ENCODE measurements at places on chromosomes 6 and 20.

DNA sequence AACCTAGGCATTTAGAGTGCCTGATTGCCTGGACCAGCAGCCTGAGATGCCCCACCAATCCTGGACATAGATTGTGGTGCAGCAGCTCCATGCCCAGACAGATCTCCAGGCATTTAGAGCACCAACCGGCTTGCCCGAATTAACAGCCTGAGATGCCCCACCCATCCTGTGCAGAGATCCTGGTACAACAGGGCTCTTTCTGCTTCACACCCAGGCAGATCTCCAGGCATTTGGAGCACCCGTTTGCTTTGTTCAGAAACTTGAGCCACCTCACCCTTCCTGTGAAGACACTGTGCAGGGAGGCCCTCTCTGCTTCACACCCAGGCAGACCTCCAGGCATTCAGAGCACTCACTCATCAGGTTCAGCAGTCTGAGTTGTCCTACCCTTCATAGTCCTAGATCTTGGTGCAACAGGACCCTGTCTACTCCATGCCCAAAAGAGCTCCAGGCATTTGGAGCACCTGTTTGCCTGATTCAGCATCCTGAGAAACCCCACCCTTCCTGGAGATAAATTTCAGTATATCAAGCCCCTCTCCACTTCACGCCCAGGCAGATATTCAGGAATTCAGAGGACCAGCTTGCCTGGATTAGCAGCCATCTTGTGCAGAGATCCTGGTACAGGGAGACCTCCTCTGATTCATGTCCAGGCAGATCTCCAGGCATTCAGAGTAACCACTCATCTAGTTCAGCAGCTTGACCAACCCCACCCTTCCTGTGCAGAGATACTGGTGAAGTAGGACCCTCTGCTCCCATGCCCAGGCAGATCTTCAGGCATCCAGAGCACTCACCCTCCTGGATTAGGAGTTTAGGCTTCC is 189.2 kb upstream of the FERMT1 start:
- DNase-seq: no peak

DNA sequence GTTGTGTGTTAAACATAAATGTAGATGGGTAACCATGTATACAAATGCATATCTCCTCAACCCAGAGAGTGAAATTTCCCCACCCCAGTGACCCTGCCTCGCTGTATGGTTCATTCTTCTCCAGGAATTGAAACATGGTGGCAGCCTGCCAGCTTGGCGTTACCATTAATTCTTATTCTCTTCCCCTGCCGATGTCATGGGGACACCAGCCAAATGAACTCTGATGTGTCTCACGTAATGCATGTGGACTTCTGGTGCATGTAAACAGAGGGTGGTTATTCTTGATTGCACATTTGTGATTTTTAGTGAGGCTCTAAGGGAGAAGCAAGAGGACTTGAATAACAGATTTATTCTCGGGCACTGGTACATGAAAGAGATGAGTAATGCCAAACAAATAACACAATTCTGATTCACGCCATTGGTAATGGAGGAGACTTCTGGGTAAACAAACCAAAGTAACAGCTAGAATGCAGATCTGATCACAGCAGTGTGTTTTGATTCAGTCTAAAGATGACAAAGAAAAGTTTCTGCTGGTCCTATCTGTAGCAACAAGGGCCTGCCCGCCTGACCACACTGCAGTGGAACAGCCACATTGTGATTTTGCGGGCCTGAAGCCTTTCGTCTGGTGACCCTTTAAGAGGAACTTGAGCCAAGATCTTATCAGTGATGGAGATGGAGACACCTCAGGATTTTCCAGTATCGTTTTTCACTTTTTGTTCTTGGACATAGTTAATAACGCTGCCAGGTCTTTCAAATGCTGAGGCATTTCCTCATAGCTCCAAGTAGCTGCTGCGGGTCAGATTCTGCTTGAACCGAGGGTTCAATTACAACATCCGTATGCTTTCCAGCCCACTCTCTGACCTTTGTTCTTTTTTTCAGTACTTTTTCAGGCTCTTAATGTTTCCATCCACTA is 171.8 kb upstream of the AKAP12 start:
- no peak for DNase-seq

GRCh38 chr20:35085477-35086225 is 7.0 kb downstream of the TRPC4AP start:
- DNase-seq: no peak

GRCh38 chr6:119073307-119074051 is 5.0 kb downstream of the FAM184A start:
- no peak for DNase-seq

DNA sequence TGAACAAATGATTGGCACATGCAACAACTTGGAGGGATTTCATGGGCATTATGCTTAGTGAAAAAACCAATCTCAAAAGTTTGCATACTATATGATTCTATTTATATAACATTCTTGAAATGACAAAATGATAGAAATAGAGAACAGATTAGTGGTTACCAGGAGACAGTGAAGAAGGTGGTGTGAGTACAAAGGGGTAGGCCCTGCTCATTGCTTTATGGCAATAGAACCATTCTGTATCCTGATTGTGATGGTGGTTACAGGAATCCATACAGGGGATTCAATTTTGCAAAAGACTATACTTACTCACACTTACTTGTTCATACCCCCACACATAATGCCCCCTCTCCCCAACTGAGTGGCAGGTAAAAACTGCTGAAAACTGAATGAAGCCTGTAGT is 30.2 kb upstream of the LAMA4 start:
- DNase-seq: no peak

- DNase-seq: no peak
Observed at GRCh38 chr20:50356525-50356885, 153.7 kb upstream of the PTPN1 start.

DNA sequence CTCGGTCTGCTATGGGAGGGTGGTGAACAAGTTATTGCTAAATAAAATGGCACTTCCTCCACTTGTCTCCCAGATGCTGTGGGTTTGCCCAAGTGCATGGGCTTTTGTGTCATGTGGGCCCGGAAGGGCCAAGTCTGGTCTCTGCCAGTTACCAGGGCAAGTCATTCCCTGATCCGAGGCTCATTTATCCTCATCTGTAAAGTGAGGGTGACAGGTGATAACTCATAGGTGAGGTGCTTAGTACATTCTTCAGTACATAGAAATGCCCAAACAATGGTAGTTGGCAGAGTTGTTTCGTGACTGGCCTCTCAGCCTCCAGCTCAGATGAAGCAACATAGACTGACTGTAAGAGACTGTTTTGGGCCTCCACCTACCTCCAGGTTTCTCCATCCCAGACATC is 2.0 kb upstream of the MUCL3 start:
- DNase-seq: no peak

DNA sequence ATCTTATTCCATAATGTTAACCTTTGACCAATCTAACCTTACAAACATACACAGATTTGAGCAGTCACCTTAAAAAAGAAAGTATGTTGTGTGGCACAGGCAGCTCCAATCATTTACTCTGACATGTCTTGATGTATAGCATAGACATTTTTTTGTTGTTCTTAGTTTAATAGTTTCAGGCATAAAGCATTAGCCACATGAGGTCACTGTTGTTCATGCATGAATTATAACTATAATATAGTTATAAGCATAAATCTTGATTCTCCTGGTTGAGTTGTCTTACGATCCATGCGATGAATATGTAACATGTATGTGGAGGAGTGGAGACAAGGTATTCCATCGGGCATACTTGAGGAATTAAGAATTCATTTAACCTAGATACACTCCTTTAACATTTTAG is 26.1 kb upstream of the NKAIN2 start:
- no peak for DNase-seq

DNA sequence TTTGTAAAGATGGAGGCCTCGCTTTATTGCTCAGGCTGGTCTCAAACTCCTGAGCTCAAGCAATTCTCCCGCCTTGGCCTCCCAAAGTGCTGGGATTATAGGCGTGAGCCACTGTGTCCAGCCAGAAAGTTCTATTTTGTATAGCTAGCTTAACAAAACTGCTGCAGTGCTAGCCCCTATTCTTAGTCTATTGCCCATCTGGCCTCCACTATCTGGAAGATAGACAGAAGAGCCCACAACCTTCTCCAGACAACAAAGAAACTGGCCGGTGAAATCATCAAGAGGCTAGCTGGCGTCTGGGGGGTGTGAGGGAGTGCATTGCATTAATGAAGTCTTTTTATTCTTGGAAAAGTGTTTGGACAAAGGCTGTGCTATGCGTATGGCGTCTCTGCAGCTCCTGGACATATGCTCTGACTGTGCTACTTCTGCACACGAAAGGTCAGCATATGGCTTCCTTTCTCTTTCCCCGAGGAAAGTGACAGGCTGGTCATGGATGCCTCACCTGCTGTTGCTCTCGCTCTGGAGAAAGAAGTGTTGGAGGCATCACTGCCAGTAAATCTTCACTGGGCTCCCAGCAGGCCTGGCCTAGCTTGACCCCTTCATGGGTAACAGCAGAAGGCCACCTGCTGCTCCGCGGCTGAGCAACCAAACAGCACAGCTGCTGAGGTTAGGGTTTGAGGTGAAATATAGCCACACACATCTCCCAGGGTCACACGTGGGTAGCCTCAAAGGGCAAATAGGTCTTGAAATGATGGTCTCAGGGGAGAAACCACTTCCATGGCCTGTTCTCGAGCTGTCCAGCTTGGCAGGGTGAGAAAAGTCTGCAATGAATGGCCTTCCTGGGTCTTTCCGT is 95.1 kb upstream of the IYD start:
- DNase-seq: no peak
